NCI-H2107 (cell line): ENCODE measurements at places on chromosomes 13 and 19.

DNA sequence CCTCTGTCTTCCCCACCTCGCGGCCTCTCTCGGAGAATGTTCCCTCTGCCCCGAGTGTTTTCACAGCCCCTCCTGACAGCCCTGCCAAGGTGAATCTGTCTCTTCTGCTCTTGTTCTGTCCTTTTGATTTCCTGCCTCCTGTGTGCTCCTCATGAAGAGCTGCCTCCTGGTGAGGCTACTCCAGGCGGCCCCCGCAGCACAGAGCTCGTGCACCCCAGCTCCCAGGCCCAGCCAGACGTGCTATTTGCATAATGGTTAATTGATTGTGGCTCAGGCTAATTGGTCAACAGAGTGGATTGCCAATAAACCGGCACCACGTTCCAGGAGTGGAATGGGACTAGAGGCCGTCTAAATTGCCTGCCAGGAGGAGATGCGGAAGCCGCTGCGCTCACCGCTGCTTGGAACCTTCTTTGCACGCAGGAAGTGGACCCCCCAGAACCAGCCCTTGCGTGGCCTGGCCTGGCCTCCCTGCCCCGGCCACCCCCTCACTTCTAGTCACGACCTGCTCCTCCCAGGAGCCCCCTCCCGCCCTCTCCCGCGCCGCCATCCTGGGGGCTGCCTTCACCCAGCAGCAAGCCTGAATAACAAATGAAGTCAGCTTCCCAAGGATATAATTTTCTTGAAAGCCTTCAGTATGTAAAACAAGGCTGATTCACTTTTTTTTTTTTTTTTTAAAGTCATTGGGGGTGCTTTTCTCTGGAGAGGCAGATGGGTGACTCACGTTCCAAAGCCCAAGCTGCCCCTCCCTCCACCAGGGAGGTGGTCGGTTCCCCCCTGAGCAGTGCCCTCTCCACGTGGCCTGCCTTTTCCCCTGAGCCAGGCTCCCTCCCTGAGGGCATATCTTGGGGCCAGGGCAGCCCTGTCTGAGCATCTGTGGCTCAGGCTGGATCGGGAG is 144.0 kb downstream of the KDM4B start:
- no peak for DNase-seq

- DNase-seq = no peak
Observed at GRCh38 chr13:65889368-65889767, 1340.8 kb downstream of the PCDH9 start.

- no peak for DNase-seq
Observed at GRCh38 chr13:37685206-37685605, 86.6 kb upstream of the POSTN start.

GRCh38 chr13:37306778-37307544 is 201.5 kb upstream of the CSNK1A1L start:
- DNase-seq = no peak

GRCh38 chr19:31330761-31331160 is 18.5 kb downstream of the TSHZ3 start:
- DNase-seq = no peak

DNA sequence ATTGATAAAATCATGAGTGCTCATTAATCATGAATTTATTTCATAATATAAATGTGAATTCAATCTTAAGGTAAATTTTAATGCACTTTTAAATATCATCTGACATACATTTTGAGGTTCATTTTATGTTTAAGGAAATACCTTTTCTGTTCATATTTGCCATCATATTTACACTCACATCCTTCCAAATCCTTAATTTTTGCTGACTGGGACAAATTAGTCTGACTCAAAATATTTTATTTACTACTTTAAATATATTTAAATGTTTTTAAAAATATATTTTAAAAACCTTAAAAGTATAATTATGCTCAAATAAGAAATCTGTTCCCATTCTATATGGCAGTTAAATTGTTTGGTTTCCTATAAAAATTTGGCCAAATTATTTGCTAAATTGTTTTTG is 438.1 kb downstream of the GPC5 start:
- no peak for DNase-seq

DNA sequence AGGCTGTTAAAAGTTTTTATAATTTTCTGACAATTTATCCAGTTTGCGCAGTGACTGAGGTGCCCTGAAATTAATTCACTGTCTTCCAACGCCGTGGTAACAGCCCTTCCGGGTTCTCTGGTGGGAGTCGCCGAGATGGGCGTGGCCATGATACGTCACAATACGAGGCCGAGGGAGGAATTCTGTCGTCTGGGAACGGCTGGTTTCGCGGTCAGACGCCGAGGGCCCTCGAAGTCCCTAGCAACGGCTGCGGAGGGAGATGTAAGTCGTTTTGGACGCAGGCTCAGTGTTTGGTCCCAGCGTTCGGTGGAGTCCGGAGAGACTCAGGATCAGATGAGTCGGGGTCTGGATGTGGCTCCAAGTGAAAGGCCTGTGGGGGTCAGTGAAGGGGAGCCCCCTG is 21.7 kb downstream of the ZNF613 start:
- no peak for DNase-seq
